ENCODE measurements at places on chromosomes 16 and 17.

- no peak for DNase-seq
These were observed 103.0 kb upstream of the SHISA6 start for GRCh38 chr17:11138023-11138422.

DNA sequence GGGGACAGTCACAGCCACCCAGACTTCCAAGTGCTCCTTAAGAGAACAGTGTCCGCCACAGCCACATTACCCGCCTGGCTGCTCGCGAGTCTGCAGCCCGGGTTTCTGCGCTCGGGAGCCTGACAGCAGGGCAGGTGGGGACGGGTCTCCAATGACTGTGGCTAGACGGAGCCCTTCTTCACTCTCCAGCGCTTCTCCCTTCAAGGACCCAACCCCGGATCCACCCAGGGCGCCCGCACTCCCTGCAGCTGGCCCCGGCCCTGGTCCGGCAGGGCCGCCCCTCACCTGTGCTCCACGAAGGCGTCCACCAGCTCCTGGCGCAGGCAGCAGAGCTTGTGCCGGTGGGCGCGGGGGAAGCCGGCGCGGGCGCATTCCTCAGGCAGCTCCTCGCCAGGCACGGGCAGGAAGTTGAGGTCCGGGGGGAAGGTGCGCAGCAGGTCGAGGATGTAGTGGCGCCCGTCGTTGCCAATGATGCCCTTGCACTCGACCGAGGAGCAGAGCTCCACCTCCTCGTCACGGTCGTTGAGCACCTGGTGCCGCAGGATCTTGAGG, 13.9 kb downstream of the CLUH start:
- no peak for DNase-seq

- DNase-seq: no peak
These were observed 32.1 kb upstream of the SMURF2 start for GRCh38 chr17:64694207-64694606.

GRCh38 chr16:62014319-62014923, 21.8 kb downstream of the CDH8 start:
- no peak for DNase-seq

DNA sequence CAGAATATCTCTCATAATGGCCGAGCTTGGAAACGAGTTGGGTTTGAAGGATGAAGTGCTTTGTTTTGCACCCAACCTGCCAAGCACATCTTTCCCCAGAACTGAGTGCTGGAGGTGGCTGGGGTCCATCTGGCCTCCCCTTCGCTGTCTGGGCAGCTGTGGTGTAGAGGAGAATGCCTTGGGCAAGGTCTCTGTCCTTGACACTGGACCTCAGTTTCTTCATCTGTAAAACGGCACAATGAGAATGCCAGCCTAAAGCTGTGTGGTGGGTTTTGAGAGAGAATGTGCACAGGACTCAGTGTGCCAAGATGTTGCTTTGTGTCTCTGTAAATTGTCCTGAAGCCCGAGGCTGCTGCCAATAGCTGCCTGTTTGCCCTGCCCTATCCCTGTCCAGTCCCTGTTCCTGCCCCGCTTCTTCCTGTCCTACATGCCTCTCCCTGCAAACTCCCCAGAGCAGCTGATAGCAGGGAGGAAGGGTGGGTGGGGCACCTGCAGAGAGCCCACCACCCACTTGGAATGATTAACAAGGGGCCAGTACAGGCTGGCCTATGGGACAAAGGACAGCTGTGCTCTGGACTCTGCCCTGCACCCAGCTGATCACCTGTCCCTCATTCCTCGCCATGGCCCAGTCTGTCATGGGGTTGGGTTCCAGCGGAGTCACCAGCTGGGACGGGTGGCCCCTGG, 15.3 kb downstream of the LASP1 start:
- no peak for DNase-seq

GRCh38 chr16:58236231-58236690, 38.4 kb upstream of the CSNK2A2 start:
- peak; percentile 26 for DNase-seq

DNA sequence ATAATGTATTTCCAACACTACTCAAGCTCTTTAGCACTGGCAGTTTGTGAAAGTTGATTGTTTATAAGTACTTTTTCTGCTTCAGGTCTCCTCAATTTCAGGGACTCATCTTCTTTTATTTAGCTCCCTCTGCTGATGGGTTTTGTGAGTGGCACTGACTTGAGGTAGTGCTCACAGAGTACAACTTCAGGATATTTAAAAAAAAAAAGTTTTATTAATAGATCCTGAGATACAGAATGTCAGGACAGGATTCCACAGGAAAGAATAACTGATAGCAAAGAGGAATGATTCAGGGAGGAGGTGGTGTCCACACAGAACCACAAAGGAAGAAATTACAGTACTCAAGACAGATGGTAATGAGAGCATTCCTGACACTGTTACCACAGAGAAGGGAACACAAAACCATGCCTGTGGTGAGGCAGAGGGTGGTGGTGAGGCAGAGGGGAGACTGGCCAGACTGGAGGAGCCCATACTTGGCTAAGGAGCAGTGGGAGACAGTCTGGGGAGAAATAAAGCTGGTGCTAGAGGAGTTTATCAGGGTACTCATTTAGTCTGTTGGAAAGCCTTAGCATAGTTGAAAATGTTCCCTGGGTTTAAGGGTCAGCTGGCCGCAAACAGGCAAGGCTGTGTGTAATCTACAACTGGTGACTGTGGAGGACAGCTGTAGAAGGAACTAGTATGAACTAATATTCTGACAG, 63.7 kb downstream of the SPAG9 start:
- DNase-seq: no peak

Measured in stimulated activated CD4-positive, alpha-beta T cell treated with anti-CD3 and anti-CD28 coated beads, TNF-alpha, amount 100 ng/mL, for 1 hour (primary cell).